Endothelial cell (in vitro differentiated cells): ENCODE measurements at places on chromosomes 5 and 9.

DNA sequence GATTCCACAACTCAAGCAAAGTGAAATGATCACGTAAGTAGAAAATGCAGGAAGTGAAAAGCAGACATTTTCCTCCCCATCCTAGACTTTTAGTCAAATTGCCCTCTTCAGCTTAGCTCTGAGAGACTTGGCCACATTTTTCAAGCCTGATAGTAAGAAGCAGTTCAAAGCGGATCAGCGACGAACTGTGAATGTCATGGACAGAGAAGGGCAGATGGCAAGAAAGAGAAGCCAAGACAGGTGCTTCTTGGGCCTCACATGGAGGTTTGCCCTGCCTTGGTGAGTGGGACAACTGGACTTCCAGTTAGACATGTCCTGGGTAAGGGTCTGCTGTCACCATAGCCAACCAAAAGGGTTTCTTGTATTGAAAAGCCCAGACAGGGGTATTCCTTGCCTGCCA is 291.5 kb downstream of the MED10 start:
- DNase-seq: no peak

- no peak for DNase-seq
These were observed 220.7 kb downstream of the GNA14 start for GRCh38 chr9:77427256-77427927.

GRCh38 chr5:366541-367357 is 45.2 kb downstream of the AHRR start:
- no peak for DNase-seq

GRCh38 chr5:149916334-149917072 is 28.1 kb downstream of the PDE6A start:
- DNase-seq: no peak

GRCh38 chr5:38162625-38163024 is 95.7 kb upstream of the EGFLAM start:
- DNase-seq: no peak

- DNase-seq: no peak
These were observed 111.5 kb upstream of the OSMR start for GRCh38 chr5:38734353-38734752.

DNA sequence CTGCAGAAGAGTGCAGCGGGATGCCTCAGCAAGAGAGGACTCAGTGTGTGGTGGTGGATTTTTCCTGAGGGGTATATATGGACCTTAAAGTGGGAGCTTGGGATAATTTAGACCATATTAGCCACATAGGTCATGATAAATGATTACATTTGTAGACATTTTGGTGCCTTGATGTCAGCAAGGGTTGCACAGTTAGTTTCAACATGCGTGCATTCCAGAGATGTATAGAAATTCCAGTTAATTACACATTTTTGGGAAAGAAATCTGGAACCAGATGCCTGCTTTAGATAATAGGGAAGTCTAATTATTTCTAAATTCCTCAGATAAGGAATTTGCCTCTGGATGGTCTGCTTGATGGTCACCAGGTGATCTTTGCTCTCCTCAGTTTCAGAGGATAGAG is 440.6 kb upstream of the PAPPA start:
- DNase-seq: no peak

DNA sequence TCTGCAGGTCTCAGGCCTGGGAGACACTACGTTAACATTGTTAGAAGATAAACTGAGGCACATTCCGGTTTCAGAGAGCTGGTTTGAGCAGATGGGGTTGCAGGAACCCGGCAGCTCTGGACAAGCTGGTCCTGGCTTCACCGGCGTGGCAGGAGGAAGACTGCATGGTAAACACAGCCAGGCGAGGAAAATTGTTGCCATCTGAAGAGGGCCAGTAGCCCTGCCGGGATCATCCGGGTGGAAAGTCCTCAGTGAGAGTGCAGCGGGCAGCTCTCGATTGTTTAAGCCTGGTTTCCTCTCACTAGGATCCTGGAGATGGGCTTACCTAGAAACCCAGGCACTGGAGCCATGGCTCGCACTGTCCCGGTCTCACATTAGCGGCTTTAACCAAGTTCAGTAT is 226.9 kb downstream of the IRX2 start:
- no peak for DNase-seq

- DNase-seq: no peak
These were observed 94.6 kb upstream of the HMHB1 start for GRCh38 chr5:143717400-143717799.

DNA sequence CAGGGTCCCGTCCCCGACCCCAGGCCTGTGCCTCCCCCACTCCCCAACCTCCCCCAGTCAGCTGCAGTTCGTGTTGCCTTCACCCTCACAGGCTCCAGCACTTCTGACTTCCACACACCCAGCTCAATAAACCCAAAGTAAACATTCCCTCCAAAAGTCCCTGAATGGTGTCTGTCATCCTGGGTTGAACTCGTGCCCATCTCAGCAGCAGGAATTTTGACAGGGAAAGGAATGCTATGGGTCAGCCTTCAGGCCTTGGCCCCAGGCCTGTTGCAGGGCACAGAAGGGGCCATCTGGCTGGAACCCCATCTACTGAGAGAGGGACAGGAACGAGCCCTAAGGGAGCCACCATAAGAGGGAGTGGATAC is 29.6 kb upstream of the CNOT6 start:
- DNase-seq: no peak

DNA sequence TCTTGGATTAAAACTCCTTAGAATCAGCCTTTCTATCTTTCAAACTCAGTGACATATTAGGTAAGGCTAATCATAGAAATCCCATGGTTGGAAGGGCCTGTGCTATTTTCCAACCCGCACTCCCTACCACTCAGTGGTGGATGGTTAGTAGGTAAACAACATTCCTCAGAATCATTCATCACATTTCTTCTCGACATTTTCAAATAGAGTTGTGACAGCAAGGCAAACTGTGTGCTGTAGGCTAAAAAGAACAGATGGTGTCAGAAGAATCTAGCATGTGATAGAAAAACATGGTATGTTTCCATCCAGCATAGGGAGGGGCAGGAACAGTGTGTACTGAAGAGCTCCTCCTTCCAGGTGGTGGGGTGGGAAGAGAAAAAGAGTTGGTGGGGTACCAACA is 227.3 kb upstream of the NMUR2 start:
- no peak for DNase-seq

- no peak for DNase-seq
These were observed 4.0 kb downstream of the SRP19 start for GRCh38 chr5:112865128-112865527.

- no peak for DNase-seq
These were observed 114.3 kb upstream of the IL12B start for GRCh38 chr5:159444441-159445082.
